ENCODE measurements at places on chromosomes 7 and 10.

GRCh38 chr10:110711382-110711781 lies 67.2 kb downstream of the RBM20 start:
- DNase-seq, result no peak

DNA sequence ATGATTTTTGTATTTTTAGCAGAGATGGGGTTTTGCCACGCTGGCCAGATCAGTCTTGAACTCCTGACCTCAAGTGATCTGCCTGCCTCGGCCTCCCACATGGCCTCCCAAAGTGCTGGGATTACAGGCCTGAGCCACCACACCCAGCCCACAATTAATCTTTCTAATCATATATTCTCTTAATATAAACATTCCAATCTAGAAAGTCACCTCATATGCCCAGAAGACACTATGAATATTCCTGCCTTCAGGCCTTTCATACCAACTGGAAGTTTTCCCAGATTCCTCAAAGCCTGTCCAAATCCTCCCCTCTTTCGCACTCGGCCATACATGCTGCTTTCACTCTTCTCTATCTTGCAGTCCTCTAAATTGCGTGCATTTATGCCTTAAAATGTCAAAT lies 32.6 kb downstream of the PDZD8 start:
- no peak for DNase-seq

DNA sequence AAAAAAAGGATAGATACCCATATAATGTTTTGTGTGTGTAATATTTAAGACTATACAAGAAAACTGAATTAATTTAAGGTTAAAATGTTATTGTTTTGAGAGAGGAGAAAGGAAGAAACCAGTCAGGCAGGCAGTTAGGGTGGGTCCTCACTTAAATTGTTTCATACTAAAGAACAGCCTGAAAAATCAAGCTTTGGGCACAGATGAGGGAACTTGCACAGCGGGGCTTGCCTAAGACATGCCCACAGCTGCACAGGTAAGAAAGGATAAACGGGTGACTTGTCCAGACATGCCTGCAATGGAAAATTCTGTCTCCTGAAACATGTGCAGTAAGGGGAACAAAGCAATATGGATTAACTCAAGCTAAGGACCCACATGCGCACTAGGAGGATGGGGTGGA lies 158.4 kb downstream of the BBS9 start:
- DNase-seq, result no peak

- no peak for DNase-seq
Measured at GRCh38 chr7:41467596-41467995, 235.3 kb downstream of the INHBA start.

DNA sequence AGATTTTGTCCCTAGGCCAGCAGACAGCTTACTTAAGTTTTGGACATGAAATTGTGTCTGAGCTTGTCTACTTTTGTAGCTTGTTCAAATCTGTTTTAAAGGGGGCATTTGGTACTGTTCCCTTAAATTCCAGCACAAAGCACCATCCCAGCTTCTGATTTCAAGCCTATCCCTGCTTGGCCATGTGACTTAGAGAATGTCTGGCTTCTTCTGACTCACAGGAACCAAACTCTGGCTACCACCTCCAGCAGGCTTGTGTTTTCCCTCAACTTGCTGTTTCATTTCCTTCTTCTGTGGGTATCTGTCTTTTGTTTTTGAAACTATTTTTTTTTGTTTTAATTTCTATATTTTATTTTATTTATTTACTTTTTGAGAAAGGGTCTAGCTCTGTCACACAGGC lies 97.9 kb upstream of the FZD8 start:
- no peak for DNase-seq
